CD4-positive, alpha-beta T cell treated with Interleukin-12 subunit alpha and Interleukin-12 subunit beta, for 1 hour (primary cell): ENCODE measurements at places on chromosomes 11 and 22.
A peak's percentile ranks its signal among the peaks of the same experiment; 100 is the strongest.

- DNase-seq, result peak; percentile 26
These were observed 24.5 kb downstream of the MICAL3 start for GRCh38 chr22:17999851-18000250.

DNA sequence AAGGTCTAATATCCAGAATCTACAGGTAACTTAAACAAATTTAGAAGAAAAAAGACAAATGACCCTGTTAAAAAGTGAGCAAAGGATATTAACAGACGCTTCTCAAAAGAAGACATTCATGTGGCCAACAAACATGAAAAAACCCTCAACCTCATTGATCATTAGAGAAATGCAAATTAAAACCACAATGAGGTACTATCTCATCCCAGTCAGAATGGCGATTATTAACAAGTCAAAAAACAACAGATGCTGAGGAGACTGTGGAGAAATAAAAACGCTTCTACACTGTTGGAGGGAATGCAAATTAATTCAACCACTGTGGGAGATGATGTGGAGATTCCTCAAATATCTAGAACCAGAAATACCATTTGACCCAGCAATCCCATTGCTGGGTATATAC lies 67.2 kb downstream of the SLC17A6 start:
- DNase-seq, result no peak

- DNase-seq, result no peak
These were observed 116.1 kb downstream of the FEZ1 start for GRCh38 chr11:125379981-125380380.

GRCh38 chr11:73221996-73222395 lies 3.9 kb downstream of the P2RY2 start:
- DNase-seq, result no peak

DNA sequence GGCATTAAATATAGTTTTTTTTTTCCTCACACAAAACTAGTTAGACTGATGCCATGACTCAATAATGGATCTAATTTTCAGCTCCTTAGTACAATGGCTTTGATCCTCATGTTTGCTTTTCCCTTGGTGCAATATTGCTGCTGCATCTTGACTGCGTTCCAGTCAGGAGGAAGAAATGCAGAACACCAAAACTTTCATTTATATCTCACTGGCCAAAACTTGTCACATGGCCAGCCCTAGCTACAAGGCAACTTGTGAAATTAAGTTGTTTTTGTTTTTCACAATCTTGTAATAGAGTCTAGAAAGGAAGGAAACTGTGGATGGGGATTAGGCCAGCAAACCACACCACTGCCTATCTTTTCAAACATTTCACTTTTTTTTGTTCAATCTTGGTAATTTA lies 36.7 kb downstream of the SMC1B start:
- no peak for DNase-seq

GRCh38 chr11:103936059-103936458 lies 100.4 kb upstream of the DDI1 start:
- no peak for DNase-seq

DNA sequence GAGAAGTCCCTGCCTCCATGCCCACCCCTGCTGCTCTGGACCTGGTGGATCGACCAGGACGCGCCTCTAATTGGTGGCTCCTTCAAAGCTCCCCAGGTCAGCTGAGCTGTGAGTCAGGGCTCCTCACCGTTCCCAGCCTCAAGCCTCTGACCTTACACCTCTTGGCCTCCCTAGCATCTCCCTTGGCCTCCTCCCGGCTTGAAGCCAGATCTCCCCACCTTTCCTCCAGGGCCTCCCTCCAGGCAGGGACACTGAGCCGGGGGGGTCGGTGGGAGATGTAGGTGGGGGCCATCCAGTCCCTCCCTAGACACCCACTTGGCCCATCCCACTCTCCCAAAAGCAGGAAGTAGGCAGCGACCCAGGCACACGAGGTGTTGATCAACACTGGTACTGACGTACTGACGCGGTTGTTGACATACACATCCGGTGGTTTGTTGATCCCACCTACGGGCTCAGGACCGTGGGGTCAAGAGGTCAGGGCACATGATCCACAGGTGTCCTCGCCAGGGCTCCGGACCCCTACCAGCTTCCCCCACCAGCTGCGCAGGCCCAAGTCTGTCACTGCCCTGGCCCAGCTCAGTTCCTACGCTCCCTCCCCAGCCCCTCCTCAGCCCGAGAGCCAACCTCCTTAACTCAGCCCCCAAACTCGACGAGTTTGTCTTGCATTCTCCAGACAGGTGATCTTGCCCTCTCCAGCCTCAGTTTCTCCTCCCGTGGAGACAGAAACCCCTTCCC lies 802 bp downstream of the ATG2A start:
- peak; percentile 67 for DNase-seq
